ENCODE measurements at places on chromosomes 11 and 22. TPM values are rescaled to one million over a fixed set of nuclear protein-coding genes. Genes with fewer than 3 reads are reported as not detected.

DNA sequence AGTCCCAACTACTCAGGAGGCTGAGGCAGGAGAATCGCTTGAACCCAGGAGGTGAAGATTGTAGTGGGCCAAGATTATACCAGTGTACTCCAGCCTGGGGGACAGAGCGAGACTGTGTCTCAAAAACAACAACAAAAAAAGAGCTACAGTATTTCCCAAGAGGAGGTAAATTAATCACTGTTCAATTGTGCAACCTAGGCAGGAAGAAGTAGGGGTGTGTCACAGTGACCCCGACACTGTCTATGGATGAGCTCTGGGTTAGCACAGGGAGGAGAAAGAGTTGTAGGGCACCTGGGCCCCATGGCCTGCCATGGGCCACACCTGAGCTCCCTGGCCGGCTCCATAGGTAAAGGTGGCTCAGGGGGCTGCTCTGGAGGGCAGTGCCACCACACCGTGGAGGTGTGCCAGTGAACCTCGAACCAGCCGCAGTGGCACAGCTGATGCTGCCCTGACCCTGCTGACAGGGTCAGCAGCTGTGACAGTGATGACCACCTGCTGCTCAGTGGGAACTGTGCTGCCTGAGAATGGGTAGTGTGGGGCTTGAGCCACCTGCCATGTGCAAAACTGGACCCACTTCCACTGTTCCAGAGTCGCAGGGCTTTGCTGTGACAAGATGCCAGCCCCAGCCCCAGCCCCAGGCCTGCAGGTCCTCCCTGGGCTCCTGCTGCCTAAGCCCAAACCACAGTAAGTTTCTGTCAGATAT is 84.0 kb upstream of the PITPNB start:
- no peak for DNase-seq

DNA sequence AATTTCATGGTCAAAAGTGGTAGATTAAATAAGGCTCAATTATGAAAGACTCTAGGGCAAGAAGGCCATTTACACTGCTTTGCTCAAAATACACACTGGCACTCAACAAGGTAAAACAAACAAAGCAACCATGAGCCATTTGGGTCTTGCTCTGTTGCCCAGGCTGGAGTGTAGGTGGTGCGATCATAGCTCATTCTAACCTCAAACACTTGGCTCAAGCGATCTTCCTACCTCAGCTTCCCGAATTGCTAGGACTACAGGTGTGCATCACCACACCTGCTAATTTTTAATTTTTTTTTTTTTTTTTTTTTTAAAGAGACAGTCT is 10.9 kb upstream of the AGBL2 start:
- DNase-seq, result no peak

- no peak for DNase-seq
Observed at GRCh38 chr11:64285885-64286800, 495 bp downstream of the GPR137 start.

The XKR3 gene
- not detected for polyA plus RNA-seq

DNA sequence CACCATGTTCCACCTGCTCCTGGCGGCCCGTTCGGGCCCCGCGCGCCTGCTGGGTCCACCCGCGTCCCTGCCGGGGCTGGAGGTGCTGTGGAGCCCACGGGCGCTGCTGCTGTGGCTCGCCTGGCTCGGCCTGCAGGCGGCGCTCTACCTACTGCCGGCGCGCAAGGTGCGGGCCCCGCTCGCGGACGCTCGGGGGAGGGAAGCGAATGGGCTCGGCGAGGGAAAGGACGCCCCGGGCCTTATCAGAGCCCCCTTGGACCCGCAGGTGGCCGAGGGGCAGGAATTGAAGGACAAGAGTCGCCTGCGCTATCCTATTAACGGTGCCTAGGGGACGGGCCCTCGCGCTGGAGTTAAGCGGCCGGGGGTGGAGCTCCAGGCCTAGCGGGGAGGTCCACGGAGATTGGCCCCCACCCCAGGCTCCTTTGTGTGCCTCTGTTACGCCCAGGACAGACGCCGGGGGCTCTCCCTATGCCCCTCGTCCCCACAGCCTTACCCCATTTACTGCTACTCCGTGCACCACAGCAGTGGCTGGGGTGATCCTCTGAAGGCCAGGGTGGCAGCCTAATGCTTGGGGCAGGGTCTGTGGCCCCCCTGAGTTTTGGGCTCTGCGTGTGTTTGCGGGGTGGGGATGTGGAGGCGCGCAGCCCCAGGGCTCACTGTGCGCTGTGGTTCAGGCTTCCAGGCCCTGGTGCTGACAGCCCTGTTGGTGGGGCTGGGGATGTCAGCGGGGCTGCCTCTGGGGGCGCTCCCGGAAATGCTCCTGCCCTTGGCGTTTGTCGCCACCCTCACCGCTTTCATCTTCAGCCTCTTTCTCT is 1.1 kb downstream of the TM7SF2 start:
- peak; percentile 85 for DNase-seq

DNA sequence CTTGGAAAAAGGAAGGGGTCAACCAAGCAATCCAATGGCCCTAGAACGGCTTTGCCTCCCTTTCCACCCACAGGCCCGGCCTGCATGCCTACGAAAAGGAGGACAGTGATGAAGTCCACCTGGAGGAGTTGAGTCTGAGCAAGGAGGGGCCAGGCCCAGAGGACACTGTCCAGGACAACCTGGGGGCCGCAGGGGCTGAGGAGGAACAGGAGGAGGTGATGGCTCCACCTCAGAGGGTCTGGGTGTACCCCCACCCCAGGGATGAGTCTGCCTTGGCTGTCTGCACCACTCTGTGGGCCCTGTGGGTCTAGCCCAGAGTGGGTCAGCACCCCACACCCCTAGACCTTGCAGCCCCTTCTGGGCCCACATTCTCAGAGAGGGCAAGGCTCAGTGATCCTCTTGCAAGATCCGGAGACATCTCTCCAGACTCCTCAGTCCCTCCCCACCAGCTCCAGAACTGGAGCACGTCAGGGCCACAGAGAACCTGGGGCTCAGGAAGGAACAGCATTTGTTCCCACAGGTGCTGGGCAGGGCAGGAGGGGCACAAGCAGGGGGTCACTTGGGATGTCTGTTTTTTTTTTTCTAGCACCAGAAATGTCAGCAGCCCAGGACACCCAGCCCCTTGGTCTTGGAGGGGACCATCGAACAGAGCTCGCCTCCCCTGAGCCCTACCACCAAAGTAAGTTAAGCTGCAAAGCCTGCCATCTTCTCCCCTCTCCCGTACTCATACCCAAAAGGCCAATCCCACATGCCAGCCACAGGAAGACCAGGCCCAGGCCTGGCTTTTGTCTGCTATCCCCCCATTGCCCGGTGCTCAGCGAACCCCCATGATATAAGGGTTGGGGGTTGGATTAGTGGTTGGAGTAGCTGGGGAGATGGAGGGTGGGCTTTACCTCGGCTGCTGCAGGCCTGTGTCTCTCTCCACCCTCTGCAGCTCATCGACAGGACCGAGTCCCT is 8.1 kb downstream of the PRR33 start:
- no peak for DNase-seq

- DNase-seq, result peak; percentile 52
Observed at GRCh38 chr11:82899186-82899820, 927 bp downstream of the PRCP start.

The NXPE2 gene
- not detected for polyA plus RNA-seq

- no peak for DNase-seq
Observed at GRCh38 chr22:27241430-27242321, 559.9 kb downstream of the MN1 start.

The FOXR1 gene
- polyA plus RNA-seq, result not detected

DNA sequence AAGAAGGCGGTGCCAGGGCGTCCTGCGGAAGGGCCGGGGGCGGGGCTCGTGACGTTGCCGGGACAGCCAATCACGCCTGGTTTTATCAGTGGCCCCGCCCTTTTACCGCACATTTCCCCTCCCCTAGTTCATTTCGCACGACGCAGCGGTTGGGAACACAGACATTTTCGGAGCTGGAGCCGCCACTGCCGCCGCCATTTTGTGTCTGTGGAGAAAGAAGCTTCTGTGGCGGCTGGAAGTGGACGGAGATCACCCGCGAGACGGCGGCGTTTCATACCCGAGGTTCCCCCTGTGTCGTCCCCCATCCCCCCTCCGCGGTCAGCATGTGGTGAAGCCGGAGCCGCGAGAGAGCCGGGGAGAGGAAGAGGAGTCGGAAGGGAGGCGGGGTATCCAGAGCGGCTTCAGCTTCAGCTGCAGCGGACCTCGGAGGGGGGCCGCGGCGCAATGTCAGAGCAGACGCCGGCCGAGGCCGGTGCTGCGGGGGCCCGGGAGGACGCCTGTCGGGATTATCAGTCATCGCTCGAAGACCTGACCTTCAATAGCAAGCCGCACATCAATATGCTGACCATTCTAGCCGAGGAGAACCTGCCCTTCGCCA is at the start of gene PCF11:
TSS of gene PCF11 (plus strand) at position 136 of the 598 bp plus-strand sequence. CDS start at position 445, 309 bp downstream.
- DNase-seq, result no peak

DNA sequence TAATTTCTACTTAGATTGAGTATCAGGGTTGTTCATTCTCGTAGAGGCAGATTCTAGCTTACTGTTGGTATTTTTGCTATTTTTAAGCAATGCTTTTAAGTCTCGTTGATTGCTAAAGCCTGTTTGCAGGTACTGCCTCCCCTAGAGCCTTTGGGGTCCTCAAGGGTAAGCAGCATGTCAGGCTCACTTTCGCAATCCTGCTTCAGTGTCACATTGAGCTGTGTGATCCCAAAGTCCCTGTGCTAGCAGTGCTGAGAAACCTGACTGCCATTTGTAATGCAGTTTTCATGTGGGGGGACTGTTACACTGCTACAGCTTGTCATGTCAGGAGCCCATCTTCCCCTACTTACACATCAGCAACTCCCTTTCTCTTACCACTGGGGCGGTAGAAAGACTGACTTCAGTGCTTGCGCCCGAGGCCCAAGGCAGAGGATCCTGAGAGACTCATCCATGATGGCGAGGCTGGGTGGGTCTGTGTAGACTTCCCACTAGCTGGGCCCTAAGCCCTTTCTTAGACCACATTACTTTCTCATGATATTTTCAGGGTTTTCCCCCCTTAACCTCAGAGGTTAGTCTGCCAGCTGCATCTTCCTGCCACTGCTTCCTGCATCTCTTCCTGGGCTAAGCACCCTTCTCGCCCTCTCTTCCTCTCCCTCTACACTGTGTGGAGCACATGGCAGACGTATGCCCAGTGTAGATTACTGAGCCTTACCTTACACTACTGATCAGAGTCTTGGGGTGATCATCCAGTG is 40.8 kb upstream of the ST14 start:
- peak; percentile 53 for DNase-seq

DNA sequence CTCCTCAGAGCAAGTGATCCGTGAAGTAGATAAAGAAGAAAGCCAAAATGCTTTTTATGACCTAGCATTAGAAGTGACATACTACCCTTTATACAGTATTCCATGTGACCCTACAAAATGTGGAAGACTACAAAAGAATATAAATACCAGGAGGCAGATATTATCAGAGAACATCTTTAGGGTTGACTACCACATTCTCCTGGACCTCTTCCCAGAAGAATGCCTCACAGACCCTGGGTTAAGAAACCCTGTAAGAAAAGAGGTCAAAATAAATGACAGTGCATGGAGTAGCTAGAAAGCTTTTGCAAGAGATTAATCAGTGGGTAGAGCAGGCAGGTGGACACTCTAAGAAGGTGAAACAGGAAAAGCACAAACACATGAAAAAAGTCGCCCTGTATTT is 69.2 kb downstream of the FANCF start:
- no peak for DNase-seq

GRCh38 chr11:120815319-120816100 is 208.4 kb upstream of the TBCEL start:
- DNase-seq, result no peak

GRCh38 chr11:126026579-126026978 is 36.1 kb downstream of the CDON start:
- DNase-seq, result no peak

GRCh38 chr11:104678408-104678807 is 219.9 kb downstream of the CASP12 start:
- no peak for DNase-seq

GRCh38 chr11:88474655-88475054 is 137.1 kb upstream of the CTSC start:
- no peak for DNase-seq

DNA sequence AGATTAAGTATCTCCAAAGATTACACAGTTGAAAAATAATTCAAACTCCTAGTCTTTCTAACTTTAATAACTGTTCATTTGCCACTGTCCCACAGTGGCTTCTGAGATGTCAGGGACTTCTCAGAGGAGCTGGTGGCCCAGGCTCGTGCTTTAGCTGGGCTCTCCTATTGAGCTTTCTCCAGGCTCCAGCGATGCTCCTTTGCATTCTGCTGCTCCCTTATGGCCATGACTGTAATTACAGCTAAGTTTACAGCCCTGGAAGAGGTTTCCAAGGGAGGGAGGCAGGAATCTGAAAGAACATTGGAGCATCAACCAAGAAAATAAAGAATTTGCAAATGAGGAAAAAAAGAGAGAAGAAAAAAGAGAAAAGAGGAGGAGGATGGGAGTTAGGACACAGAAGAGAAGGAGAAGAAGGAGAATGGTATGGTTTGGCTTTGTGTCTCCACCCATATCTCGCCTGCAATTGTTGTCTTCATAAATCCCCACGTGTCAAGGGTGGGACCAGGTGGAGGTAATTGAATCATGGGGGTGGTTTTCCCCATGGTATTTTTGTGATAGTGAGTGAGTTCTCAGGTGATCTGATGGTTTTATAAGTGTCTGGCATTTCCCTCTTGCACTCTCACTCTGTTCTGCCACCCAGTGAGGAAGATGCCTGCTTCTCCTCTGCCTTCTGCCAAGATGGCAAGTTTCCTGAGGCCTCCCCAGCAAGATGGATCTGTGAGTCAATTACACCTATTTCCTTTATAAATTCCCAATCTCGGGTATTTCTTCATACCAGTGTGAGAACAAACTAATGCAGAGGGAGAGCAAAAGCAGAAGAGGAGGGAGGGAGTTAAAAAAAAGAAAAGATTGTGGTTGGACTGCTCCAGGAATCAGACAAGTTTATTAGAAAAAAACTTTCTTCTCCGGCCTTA is 857.0 kb downstream of the KCNA4 start:
- DNase-seq, result no peak

DNA sequence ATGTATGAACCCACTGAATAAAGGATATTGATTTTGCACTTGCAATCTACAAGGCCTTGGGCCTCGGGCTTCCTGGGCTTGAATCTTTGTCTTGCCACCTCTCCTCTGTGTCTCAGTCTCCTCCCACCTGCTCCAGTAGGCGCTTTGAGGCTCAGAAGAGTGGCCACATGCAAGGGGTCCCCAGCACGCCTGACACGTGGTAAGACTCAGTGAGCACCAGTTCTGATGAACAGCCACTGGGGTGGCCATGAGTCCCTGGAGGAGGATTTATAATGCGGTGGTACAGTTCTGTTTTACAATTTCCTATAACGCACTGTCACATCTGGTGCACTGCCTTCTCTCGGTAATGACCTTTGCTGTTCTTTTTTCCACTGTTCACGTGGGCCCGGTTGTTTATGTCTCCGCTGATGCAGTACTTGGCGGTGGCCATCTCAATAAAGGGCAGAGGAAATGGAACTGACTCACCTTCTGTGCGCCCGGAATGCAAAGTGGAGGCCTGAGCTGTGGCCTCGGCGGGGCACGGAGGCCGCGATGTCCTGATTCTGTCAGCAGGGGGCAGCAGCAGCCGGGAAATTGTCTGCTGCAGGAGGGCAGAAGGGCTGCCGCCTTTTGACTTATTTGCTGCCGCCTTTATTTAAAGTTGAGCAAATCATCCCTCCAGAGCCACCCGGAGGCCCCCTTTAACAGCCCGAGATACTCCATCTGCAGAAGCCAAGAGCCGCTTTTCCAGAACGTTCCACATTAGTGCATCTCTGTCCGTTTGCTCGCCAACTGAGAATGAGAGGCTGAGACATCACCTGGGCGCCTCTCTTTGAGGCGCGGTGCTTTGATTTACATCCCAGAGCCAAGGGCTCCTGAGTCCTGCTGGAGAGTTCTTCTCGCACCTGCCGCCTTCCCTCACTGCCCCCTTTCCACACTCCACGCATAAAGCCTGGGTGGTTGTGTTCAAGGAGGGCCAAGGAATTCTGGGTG is 6.0 kb upstream of the IFT27 start:
- DNase-seq, result peak; percentile 76

- DNase-seq, result no peak
Observed at GRCh38 chr11:35402751-35403660, 16.4 kb downstream of the SLC1A2 start.

The CCDC81 gene
- 0.10 TPM for polyA plus RNA-seq

The RAB3IL1 gene
- polyA plus RNA-seq, result not detected

Measured in naive thymus-derived CD8-positive, alpha-beta T cell (primary cell).